ENCODE measurements at places on chromosomes 4 and X.

DNA sequence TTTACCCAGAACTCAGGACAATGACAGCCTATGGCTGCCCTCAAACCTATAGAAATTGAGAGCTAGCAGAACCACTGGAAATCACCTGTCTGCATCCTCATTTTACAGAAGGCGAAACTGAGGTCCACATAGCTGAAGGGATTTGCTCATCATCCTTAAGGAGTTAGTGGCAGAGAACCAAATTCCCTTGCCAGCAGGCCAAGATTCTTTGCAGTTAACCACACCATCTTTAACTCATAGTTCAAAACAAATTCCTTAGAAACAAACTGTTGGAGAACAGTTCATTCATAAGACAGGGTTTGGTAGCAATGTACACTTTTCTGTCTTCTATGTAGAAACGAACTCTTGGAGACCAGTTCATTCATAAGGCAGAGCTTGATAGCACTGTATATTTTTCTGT lies 37.9 kb upstream of the RAP2C start:
- peak; percentile 55 for DNase-seq

DNA sequence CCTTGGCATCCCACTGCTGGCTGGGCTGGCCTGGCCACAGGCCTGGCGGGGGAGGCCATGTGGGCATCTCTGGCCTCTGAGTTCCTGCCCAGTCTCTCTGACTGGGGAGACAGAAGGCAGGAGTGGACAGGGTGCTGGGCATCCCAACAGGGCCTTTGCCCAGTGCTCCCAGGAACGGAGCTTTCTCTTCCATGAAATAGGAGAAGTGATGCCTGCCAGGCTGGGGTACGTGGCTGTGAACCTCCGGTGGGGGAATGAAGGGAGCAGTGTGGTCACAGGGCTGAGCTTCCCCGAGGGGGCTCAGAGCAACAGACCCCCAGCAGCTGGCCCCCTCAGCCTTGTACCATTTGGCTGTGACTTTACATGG lies 40.4 kb upstream of the HMX1 start:
- no peak for DNase-seq

GRCh38 chr4:152073351-152074087 lies 312.7 kb upstream of the GATB start:
- DNase-seq = no peak

GRCh38 chr4:124322234-124323065 lies 390.1 kb downstream of the ANKRD50 start:
- DNase-seq = peak; percentile 61

DNA sequence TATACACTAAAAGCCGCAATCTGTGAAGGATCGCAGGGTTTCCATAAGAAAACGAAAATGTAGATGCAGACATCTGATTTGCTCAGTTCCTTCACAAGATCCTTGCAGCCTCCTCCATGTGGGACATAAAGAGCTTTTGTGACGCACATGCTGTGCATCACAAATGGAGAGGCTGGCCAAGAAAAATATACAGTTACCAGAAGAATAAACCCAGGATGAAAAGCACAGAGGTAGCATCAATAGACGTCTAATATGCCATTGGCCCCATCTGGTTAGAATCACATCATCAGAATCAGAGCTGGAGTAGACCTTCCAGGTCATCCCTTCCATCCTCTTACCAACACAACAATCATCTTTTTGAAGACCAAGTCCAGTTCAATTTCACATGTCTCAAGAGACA lies 517.4 kb downstream of the RAB28 start:
- no peak for DNase-seq

DNA sequence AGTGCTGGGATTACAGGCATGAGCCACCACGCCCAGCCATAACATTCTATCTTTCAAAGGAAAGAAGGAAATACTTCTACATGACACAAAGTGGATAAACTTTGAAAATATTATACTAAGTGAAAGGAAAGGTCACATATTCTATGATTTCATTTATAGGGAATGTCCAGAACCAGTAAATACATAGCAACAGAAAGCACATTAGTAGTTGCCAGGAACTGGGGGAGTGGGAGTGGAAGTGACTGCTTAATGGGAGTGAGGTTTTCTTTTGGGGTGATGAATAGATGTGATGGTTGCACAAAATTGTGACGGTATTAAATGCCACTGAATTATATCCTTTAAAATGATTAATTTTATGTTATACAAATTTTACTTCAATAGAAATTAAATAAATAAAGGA lies 95.7 kb upstream of the IL15 start:
- peak; percentile 41 for DNase-seq

DNA sequence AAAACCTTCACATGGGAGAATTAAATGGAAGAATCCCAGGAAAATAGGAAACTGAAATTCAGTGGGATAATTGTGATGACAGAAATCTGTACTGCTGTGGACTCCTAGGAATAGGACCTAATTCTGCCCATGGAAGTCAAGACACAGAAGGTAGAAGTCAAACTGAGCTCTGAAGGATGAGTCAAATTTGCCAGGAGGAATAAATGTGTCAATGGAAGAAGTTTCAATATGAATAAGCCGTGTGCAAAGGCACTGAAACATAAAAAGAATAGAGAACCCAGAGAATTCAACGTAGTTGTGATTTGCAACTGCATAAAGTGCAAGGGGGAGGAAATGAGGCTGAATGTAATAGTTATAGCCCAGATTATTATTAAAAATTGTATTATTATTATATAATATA lies 11.6 kb downstream of the ENAM start:
- DNase-seq = no peak

GRCh38 chr4:57318703-57319102 lies 208.5 kb upstream of the IGFBP7 start:
- no peak for DNase-seq

DNA sequence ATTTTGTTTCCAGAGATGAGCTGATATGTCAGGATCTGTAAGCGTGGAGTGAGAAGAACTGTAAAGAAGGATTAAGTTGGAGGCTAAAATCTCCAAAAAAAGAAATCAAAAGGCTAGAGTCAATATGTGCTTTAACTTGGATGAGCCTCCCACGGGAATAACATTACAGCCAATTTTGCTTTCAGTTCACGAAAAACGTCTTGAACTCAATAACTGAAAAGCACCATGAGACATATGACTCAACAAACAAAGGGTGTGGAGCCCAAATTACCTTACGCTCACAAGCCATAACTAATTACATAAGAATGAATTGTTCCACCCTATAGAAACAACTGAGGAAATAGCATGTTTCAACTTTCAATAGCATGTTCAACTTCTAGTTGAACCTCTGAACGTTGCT lies 22.3 kb downstream of the TMPRSS11D start:
- no peak for DNase-seq

DNA sequence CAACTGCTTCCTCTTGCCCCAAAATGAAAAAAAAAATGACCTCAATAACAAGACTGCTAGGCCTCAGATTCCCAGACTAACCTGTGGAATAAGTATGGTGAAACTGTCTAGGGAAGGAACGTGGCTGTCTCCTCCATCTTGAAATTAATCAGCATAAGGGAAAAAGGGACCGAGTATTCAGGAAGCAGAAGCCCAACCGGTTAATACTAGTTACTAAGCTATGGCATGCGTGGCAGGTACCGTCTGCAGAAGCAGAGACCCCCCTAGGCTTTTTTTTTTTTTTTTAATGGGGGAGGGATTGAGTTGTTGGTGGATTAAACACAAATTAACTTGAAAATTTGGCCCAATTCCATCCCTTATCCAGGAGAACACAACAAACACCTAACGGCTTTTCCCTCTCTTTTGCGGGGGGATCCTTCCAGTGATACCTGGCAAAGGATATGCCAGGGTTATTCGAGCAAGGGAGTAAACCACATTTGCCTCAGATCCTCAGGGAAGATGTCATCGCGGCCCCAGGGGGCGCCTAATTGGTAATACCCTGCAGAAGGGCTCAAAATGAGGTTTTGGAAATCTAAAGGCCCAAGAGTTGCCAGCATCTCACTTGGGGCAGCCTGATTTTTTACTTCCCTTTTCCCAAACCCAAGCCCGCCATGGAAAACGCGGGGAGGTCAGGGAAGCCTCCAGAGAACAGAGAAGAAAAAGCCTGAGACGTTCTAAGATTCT lies 893 bp downstream of the RLIM start:
- DNase-seq = peak; percentile 28

DNA sequence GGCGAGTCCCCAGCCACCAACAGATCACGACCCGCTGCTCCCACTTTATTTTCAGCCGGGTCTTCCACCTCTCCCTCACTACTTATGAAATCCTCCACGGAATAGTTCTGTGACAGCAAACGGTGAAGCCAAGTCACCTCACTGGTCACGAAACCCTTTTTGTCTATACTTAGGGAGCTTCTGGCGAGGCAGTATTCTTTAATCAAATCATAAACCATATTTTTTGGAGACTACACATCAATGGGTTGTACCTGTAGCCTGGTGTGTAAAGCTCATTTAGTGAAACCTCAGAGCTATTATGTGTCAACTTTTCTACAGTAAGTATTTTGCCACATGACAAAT lies 809 bp upstream of the H2AZ1 start:
- DNase-seq = no peak

GRCh38 chrX:110146521-110146920 lies 143.6 kb downstream of the TMEM164 start:
- peak; percentile 51 for DNase-seq

All from fibroblast of upper back skin (primary cell).